ENCODE measurements at places on chromosomes 2 and 18.

DNA sequence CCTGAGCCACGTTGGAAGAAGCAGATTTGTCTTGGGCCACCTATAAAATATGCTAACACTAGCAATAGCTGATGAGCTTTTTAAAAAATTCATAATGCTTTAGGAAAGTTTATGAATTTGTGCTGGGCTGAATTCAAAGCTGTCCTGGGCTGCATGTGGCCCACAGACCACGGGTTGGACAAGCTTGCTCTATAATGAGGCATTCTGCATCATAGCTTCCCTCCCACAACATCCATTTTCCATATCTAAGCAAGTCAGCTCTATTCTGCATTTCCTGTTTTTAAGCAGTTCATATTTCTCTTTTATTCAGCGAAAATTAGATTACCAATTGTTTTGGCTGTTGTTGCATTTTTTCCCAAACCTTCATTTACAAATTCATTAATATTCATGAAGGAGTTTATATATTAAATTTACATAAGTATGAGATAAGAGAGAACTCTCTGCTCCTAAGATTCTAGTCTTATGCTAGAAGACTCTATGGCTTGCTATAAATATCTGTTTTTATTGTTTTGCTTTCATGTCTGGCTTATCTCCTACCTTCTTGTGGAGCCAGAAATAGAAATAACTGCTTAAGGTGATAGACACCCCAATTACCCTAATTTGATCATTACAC, 114.5 kb upstream of the HNRNPA3 start:
- DNase-seq = no peak

DNA sequence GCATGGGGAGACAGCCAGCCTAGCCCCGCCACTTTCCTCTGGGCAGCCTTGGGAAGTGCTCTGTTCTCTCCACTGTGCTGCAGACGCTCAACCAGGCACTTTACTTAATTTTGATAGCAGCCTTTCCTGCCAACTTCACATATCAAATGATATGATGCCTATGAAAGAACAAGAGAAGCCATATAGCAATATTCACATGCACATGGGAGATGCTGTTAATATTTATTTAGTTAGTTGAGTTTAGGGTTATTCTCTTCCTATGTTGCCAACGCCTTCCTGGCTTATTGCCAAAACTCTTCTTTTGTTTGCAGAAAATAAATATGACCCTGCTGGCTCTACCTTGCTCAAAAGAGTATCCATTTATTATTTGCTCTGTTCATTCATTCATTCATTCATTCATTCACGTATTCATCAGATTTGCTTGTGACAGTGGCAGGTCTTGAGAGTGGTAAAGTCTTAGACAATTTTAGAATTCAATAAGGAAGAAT, 99.3 kb downstream of the GATA6 start:
- no peak for DNase-seq

DNA sequence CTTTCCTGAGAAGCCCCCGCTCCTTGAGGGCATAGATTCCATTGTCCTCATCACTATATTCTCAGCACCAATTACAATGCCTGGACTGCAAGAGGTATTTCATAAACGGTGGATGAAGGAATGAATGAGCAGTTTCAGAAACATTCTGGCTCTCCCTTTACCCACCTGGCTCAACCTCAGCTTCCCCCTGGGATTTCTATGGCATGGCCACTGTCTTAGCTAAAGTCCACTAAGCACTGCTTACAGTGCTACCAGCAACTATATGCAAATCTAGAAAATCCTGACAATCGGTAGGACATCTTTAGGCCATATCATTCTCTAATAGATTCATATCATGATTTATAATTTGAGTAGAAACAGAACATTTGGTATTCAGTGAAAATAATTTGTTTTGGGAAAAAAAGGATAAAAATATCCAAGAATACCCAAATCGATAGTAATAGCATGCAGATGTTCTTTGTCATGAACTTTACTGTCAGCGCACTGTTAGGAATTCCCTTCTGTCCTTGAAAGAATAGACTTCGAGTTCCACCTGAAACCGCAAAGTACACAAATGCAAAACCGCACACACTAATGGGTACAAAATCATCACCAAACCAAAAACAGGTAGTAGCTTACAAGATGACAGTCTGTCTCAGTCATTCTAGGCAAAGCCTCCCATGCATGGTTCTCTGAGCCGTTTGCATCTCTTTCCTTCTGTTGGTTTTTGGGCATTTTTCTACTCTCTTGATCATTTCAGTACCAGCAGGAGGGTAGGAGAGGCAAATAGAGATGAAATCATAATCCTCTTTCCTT, 303.6 kb upstream of the ID2 start:
- DNase-seq = no peak

GRCh38 chr2:28629910-28630309, 121.7 kb upstream of the PPP1CB start:
- DNase-seq = no peak

DNA sequence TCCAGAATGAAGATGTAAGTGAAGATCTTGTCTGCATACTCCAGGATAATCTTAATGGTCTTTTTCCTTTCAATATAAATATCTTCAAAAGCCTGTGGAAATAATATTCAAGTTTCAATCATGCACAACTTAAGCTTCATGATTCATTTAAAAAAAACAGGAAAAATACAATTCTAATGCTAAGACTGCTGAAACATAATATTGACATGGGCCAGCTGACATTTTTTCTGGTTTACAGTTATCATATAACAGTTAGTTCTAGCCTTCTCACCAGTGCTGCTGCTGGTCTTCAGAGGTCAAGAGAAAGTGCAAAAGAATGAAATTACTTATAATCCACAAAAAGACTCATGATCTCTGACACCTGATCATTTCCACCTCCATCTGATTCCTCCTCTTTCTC, 110.4 kb upstream of the SCN1A start:
- DNase-seq = no peak

DNA sequence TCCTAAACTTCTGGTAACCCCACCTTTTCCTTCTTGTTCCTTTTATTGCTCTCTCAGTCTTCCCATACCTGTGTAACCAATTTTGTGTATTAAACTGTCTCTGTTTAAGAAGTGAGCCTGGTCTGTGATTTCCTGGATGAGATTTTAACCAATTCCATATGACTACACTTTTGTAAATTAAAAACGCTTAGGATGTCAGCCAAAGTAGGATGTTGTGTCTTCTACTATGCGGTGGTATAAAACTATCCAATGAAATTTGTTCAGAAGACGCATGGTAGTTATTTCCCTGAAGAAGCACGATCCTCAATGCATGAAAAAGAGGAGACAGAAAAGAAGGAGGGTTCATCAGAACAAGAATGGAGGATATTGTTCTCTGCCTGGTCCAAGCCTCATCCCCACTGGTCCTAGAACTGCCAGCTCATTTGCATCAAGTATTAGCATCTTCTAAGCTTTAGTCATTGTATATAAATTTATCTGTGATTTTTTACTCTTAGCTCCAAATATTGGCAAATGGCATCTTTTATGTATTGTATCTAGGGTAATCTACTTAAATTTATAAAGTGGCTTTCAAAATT, 127.4 kb downstream of the TGIF1 start:
- no peak for DNase-seq

GRCh38 chr2:98508709-98509066, 64.0 kb downstream of the INPP4A start:
- peak; percentile 74 for DNase-seq

DNA sequence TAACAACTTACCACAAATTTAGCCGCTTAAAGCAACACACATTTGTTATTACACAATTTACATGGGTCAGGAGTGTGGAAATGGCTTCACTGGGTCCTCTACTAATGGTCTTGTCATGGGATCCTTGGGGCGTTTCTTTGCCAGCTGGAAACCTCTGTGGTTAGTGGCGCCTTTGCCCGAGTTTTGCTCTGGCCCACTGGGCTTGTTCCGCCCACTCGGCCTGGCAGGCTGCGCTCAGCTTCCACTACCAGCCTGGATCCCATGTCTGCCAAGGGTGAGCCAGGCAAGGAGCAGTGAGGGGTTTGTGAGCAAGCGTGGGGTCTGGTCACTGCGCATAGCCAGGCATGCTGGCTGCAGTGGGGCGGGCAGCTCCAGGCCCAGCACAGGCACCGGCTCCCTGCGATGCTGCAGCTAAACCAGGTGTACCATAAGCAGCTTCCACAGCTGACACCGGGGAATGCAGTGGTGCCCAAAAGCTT, 16.2 kb upstream of the MBD2 start:
- no peak for DNase-seq

DNA sequence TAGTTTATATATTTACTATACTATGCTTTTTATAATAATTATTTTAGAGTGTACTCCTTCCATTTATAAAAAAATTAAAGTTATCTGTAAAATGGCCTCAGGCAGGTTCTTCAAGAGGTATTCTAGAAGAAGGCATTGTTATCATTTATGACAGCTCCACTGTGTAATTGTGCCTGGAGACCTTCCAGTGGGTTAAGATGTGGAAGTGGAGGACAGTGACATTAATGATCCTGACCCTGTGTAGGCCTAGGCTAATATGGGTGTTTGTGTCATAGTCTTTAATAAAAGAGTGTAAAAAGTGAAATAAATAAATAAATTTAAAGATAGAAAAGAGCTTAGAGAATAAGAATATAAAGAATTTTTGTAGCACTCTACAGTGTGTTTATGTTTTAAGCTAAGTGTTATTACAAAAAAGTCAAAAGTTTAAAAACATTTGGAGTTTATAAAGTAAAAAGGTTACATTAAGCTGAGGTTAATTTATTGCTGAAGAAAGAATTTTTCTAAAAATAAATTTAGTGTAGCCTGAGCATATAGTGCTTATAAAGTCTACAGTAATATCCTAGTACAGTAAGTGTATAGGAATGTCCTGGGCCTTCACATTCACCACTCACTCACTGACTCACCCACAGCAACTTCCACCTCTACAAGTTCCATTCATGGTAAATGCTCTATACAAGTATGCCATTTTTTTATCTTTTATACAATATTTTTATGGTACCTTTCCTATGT, 190.0 kb upstream of the SESTD1 start:
- no peak for DNase-seq

DNA sequence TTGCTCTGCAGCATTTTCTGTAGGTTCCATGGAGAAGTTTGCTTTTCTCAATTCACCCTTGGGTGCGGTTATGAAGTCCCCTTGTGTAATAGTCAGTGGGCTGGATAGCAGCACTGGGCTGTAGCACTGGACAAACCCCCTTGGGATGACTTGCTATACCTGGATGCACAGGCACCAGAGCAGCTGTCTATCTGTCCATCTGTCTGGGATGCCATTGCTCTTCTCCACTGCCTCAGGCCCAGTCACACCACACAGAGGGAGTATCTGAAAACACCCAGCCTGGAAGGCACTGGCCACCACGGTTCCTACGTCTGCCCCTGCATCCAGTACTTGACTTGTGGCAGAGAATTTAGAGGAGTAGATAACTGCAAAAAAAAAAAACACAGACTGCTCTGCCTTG, 254.5 kb downstream of the TFCP2L1 start:
- DNase-seq = no peak

DNA sequence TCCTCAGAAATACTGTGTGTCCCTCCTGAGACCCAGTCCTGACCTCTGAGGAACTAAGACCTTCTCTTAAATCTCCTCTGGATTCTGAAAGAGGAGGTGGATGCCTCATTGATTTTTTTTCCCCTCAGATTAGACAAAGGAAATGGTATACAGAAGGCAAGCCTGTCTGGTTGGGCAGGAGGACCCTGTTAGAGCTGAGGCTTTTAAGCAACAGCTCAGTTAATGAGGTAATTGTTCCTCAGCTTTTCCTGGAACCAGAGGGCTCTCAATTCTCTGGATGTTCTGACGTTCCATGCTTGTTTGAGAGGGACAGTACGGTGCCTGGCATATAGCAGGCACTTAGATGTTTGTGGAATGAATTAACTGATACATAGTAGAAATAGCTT, 61.7 kb upstream of the MCFD2 start:
- DNase-seq = no peak

DNA sequence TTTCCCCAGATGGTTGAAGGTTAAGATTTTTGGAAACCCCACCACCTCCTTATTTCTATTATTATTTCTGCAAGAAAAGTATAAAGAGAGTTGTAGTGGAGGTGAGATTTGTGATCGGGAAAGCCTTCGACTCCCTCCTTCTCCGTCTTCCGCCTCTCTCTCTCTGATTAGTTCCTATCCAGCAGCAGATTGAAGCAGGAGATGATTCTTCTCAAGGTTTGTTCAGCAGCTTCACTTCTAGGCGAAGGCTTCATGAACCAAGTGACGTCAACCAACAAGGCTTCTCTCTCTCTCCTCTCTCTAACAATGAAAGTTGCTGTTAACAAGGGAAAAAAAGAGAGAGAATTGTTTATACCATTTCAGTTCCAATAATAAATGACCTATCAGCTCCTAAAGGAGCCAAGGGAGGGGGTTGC, at the start of gene BAZ2B:
Gene BAZ2B (minus strand): TSS at position 263 of the 416 bp plus-strand sequence. CDS start 137,829 bp downstream, outside the sequence.
- no peak for DNase-seq

DNA sequence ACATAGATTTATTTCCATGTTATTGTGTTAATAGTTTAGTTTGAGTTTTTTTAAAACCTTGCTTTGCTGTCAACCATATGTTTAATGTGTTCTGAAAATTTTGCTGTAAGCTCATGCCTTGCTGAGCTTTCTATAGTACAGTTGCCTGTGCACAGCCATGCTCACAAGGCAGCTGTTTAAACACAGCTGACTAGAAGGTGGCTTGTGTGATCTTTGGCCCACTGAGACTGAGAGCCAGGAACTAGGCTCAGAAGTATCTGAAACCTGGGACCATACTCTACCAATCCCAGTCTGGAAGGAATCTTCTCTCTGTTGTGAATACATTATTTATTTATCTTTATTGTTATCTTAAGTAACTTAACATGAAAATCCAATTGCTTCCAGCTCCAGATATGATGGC, 350.5 kb downstream of the KIAA1328 start:
- DNase-seq = no peak

DNA sequence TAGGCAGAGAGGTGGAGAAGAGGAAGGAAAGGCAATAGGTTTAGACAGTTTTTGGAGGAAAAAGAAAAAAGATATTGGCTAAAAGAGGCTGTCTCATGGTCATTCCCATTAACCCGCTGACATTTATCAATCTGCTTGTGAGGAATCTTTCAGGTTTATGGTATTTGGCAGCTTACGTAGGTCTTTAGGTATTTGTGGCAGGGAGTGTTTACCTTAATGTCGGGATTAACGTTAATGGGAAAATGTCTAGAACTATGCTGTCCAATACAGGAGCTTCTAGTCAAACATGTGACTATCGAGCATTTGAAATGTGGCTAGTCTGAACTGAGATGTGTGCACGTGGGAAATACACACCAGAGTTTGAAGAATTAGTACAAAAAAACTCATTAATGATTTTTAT, 144.2 kb downstream of the BABAM2 start:
- DNase-seq = no peak

DNA sequence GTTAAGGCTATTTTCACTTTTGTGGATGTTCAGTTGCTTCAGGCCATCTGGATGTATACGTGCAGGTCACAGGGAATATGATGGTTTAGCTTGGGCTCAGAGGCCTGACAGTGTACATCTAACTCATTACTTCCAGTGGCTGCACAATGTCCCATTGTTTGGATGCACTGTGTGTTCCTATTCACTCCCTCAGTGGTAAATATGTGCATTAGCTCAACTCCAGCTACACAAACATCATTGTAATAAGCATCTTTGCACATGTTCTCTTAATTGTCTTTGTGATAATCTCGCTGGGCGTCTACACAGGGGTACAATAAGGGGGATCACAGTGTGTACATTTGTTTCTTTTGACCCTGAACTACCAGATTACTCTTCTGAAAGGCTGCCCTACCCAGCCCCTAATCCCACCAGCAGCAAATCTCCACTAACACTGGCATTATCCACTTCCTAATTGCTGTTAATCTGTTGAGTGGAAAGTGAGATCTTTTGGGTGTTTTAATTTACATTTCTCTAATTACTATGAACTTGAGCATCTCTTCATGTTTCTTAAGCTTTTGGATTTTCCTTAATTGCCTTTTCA, 56.1 kb upstream of the POLE4 start:
- DNase-seq = no peak

All from activated CD4-positive, alpha-beta T cell treated with anti-CD3 and anti-CD28 coated beads, Interleukin-2, amount 50 U/mL, for 4 hours (primary cell).